ENCODE measurements at places on chromosomes 1 and 21. TPM values are rescaled to one million over a fixed set of nuclear protein-coding genes. Genes with fewer than 3 reads are reported as not detected.

APOBEC4 gene
- total RNA-seq, result not detected

HFM1 gene
- total RNA-seq, result 53.8 TPM

MPZ gene
- 2.2 TPM for total RNA-seq

MIXL1 gene
- total RNA-seq, result not detected

TNFSF4 gene
- 1.9 TPM for total RNA-seq

TSSK3 gene
- total RNA-seq, result not detected

PLCH2 gene
- total RNA-seq, result 11.0 TPM

S100B gene
- 9.4 TPM for total RNA-seq

ZMYND12 gene
- total RNA-seq, result 0.63 TPM

C1QA gene
- total RNA-seq, result 4.7 TPM

GRIK1 gene
- 6.6 TPM for total RNA-seq

AMIGO1 gene
- 13.1 TPM for total RNA-seq

CD48 gene
- total RNA-seq, result not detected

NUDT4B gene
- 10.3 TPM for total RNA-seq

CASQ2 gene
- total RNA-seq, result not detected

SERINC2 gene
- total RNA-seq, result 2.2 TPM

SPRR3 gene
- total RNA-seq, result not detected

MRPL20 gene
- total RNA-seq, result 49.5 TPM

GNG4 gene
- 32.2 TPM for total RNA-seq

PLA2G2A gene
- not detected for total RNA-seq

MYOM3 gene
- not detected for total RNA-seq

ERO1B gene
- 24.7 TPM for total RNA-seq

FCMR gene
- not detected for total RNA-seq

IKBKE gene
- total RNA-seq, result 0.94 TPM

TSPAN2 gene
- total RNA-seq, result 28.2 TPM

PSRC1 gene
- total RNA-seq, result 14.1 TPM

RYR2 gene
- 61.7 TPM for total RNA-seq

B3GALT5 gene
- 1.3 TPM for total RNA-seq

CFAP107 gene
- total RNA-seq, result not detected

RHD gene
- total RNA-seq, result not detected

CDA gene
- total RNA-seq, result not detected

DNAI4 gene
- 16.0 TPM for total RNA-seq

IFI16 gene
- 27.5 TPM for total RNA-seq

DCST2 gene
- total RNA-seq, result not detected

SMIM1 gene
- total RNA-seq, result 2.5 TPM

GJA5 gene
- 0.94 TPM for total RNA-seq

KLF17 gene
- not detected for total RNA-seq

NPR1 gene
- total RNA-seq, result under 0.01 TPM

All from parietal lobe (tissue), 2 donors.